ENCODE measurements at places on chromosomes 7 and 10. TPM values are rescaled to one million over a fixed set of nuclear protein-coding genes. Genes with fewer than 3 reads are reported as not detected.

The PNLIPRP3 gene
- total RNA-seq: not detected

The POR gene
- 49.1 TPM for total RNA-seq

The TMEM236 gene
- total RNA-seq: 0.21 TPM

The LIPK gene
- not detected for total RNA-seq

DNA sequence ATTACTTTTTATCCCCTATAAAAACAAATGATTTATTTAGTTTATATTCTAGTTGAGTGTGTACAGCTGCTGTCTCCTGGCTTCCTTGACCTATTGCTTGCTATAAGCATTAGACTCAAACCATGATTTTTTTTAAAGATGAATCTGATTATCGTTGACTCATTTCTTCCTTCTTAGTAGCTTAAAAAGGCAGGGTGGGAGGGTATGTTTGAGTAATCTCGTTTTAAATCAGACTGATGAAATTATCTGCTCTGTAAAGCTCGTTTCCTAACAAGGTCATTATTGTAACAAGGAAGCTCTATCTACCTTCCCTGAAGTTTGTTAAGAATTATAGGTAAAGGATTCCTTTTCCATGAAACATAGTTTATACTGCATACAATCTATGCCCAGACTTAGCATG is 276.3 kb upstream of the KCND2 start:
- H3K36me3 ChIP-seq: no peaks in the 10 kb centered on the region
- no peaks in the 10 kb centered on the region for H3K4me1 ChIP-seq
- DNase-seq: no peak
- H3K27me3 ChIP-seq: no peaks in the 10 kb centered on the region
- no peak overlapping the region for H3K27ac ChIP-seq

- H3K4me3 ChIP-seq: no peak overlapping the region
- no peaks in the 10 kb centered on the region for H3K27me3 ChIP-seq
- no peak overlapping the region for H3K27ac ChIP-seq
- no peaks in the 10 kb centered on the region for H3K36me3 ChIP-seq
Measured at GRCh38 chr10:19169684-19170083, 121.1 kb downstream of the MALRD1 start.

The TFR2 gene
- total RNA-seq: not detected

DNA sequence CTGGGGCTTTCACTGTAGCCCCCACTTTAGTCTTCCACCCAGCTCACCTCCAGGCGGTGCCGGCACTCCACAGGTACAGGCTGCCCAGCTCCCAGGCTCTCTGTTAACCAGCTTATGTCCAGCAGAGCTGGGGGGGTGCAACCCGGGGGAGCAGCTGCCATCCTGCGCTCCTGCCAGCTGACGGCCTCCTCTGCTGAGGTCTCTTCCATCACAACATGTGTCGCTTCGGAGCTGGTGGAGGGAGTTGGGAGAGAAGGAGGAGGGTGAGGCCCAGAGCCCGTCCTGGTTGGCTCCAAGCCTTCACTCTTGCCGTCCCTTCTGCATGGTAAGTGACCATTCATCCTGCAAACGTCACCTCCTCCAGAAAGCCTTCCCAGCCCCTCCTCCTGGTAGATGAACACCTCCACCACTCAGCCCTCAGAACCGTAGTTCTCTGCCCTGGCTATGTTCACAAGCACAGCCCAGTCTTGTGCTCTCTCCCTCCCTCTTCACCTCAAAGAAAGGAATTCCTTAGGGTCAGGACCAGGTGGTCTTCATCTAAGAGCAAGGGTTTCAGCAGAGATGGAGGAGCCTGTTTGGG is 1.6 kb downstream of the POLM start:
- peak overlapping the region; percentile 22 for H3K27ac ChIP-seq
- H3K27me3 ChIP-seq: no peaks in the 10 kb centered on the region
- no peak for DNase-seq
- no peak overlapping the region for H3K4me3 ChIP-seq
- peaks cover 63% of the 10 kb centered on the region for H3K4me1 ChIP-seq

DNA sequence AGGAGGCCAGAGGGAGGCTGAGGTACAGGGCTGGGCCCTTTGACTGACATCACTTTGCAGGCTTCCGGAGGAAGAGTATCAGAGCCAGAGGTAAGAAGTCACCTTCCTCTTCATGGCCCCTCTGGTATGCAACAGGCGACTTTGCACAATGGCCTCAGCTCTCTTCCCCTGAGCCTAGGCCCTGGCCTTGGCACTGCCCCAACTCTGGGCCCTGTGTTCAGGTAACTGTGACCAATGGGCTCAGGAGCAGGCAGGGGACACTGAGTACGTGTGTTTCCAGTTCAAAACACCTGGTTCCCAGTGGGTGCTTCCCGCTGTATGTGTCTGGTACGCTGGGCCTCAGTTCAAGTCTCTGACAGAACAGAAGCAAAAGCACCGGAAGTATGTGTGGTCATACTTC is 12.1 kb upstream of the PAX2 start:
- peaks cover 26% of the 10 kb centered on the region for H3K27me3 ChIP-seq
- DNase-seq: no peak
- H3K4me1 ChIP-seq: peaks cover 45% of the 10 kb centered on the region
- no peaks in the 10 kb centered on the region for H3K36me3 ChIP-seq

The ADRB1 gene
- total RNA-seq: 31.5 TPM

The CTAGE15 gene
- total RNA-seq: 0.13 TPM

- no peak overlapping the region for H3K27ac ChIP-seq
- peaks cover 21% of the 10 kb centered on the region for H3K27me3 ChIP-seq
- no peaks in the 10 kb centered on the region for H3K36me3 ChIP-seq
- no peak overlapping the region for H3K4me3 ChIP-seq
- no peak for DNase-seq
- no peaks in the 10 kb centered on the region for H3K4me1 ChIP-seq
Measured at GRCh38 chr10:23742807-23743206, 303.9 kb downstream of the OTUD1 start.

The GRM3 gene
- 0.15 TPM for total RNA-seq

- H3K36me3 ChIP-seq: no peaks in the 10 kb centered on the region
- DNase-seq: no peak
- peaks cover 23% of the 10 kb centered on the region for H3K4me1 ChIP-seq
- no peak overlapping the region for H3K4me3 ChIP-seq
Measured at GRCh38 chr7:90347759-90348158, 1.2 kb downstream of the GTPBP10 start.

DNA sequence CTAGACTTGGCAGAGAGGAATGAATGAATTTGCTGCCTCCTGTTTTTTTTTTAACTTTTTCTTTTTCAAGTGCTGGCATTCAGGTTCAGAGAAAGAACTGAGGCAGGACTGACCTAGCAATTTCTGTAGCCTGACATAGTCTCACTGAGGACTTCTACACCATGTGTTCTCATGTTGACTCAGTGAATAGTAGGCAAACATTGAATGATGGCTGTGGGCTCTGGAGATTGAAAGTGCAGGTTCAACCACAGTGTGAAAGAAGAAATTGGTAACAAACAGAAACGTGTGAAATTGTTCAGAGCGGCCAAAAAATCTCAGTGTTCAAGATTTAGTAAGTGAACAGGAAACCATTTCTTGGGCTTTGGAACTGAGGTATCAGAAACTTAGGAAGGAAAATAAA is 322.4 kb upstream of the GHITM start:
- H3K27me3 ChIP-seq: no peaks in the 10 kb centered on the region
- H3K36me3 ChIP-seq: no peaks in the 10 kb centered on the region
- no peak overlapping the region for H3K4me3 ChIP-seq
- no peak overlapping the region for H3K27ac ChIP-seq

DNA sequence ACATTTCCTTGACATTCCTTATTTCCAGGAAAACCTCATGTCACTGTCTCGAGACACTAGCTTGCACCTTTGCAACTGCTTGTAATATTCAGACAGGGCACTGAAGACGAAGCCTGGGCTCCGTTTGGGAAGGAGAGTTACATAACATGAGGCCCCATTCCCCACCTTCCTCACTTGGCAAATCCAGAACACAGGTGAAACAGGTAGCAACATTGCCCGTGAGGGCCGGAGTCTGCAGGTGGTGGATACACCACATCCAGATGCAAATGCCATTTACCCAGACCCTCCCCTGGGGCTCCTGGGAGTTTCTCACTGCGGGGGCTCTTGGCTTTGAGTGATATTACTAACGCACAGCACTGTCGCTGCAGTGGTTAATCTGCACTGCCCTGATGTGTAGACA is 491.0 kb downstream of the PTPRN2 start:
- no peak for DNase-seq
- H3K27me3 ChIP-seq: peaks cover 4% of the 10 kb centered on the region
- no peaks in the 10 kb centered on the region for H3K4me1 ChIP-seq
- H3K27ac ChIP-seq: no peak overlapping the region

GRCh38 chr10:62112300-62112699 is 156.3 kb downstream of the RTKN2 start:
- H3K4me3 ChIP-seq: no peak overlapping the region
- H3K4me1 ChIP-seq: peaks cover 4% of the 10 kb centered on the region
- no peak for DNase-seq
- no peak overlapping the region for H3K27ac ChIP-seq
- H3K36me3 ChIP-seq: no peaks in the 10 kb centered on the region
- H3K27me3 ChIP-seq: no peaks in the 10 kb centered on the region

- H3K27ac ChIP-seq: no peak overlapping the region
- no peaks in the 10 kb centered on the region for H3K36me3 ChIP-seq
- no peaks in the 10 kb centered on the region for H3K4me1 ChIP-seq
- no peak overlapping the region for H3K4me3 ChIP-seq
Measured at GRCh38 chr7:78695826-78696225, 757.6 kb downstream of the MAGI2 start.

The VSTM2A gene
- not detected for total RNA-seq

DNA sequence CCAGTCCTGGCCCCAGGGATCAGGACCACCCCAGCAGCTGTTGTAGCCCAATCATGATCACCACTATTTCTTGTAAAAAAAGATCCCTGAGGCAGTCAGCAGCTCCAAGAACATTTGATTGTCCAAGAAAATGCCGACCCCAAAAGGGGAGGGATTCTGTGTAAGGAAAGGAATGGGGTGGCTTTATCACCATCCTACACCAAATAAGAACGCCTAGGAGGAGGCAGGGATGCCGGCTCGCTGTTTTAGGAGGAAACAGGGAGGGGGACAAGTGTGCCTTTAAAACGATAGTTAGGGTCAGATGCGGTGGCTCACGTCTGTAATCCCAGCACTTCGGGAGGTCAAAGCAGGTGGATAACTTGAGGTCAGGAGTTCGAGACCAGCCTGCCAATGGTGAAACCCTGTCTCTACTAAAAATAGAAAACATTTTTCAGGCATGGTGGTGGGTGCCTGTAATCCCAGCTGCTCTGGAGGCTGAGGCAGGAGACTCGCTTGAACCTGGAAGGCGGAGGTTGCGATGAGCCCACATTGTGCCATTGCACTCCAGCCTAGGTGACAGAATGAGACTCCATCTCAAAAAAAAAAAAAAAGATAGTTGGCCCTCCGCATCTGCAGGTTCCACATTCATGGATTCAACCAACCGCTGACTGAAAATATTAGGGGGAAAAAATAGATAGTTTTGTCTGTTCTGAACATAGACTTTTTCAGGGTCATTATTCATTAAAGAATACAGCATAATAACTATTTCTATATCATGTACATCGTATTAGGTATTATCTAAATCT is 63.6 kb downstream of the PDIA4 start:
- no peaks in the 10 kb centered on the region for H3K27me3 ChIP-seq
- peaks cover 18% of the 10 kb centered on the region for H3K4me1 ChIP-seq
- peak overlapping the region; percentile 84 for H3K27ac ChIP-seq
- no peak overlapping the region for H3K4me3 ChIP-seq

DNA sequence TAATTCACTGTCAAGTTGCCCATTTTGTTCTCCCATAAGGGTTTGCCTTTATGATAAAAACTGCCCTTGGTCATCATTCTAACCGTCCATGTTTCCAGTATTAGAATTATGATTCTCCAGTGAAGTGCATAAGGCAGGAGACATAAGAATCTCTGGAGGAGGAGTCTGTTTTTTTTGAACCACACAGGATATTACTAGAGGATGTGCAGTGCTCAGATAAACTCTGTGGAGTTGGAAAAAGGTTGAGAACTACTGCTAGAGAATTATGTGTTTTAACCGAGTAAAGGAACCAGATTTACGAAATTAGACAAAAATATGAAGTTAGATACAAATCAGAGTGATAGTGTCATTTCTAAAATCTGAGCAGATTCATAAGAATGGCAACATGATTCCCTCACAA is 40.5 kb downstream of the MDFIC start:
- no peak overlapping the region for H3K4me3 ChIP-seq
- no peaks in the 10 kb centered on the region for H3K27me3 ChIP-seq
- H3K36me3 ChIP-seq: no peaks in the 10 kb centered on the region
- no peak for DNase-seq
- peaks cover 35% of the 10 kb centered on the region for H3K4me1 ChIP-seq

DNA sequence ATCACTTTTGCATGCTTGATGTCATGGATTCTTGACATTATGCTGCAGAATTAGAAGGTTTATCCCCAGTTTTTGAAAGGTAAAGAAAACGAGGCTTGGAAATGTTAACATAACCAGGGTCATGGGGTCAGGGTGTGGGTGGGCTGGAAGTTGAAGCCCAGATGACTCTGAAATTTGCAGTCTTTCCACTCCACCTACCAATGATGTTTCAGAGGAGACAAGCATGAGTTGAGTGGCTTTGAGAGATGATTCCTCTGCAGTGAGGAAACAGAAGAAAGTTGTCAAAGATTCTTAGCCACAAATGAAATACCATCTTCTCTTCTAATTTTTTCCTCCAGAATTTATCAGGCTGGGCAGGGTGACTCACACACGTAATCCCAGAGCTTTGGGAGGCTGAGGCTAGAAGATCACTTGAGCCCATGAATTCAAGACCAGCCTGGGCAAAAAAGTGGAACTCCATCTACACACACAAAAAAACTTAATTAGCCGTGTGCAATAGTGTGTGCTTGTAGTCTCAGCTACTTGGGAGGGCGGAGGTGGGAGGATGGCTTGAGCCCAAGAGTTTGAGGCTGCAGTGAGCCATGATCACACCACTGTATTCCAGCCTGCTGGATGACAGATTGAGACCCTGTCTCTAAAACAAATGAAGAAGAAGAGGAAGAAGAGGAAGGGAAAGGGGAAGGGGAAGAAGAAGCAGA is 239.1 kb upstream of the AUTS2 start:
- peaks cover 14% of the 10 kb centered on the region for H3K4me1 ChIP-seq
- H3K4me3 ChIP-seq: no peak overlapping the region
- no peaks in the 10 kb centered on the region for H3K36me3 ChIP-seq

The SAMD9 gene
- total RNA-seq: 6.2 TPM

GRCh38 chr10:29826801-29827450 is 192.2 kb upstream of the SVIL start:
- no peaks in the 10 kb centered on the region for H3K36me3 ChIP-seq
- no peak overlapping the region for H3K27ac ChIP-seq
- H3K4me3 ChIP-seq: no peak overlapping the region
- H3K4me1 ChIP-seq: no peaks in the 10 kb centered on the region
- DNase-seq: no peak
- H3K27me3 ChIP-seq: no peaks in the 10 kb centered on the region

GRCh38 chr10:48598243-48598935 is 6.5 kb downstream of the ARHGAP22 start:
- no peak for DNase-seq
- H3K27me3 ChIP-seq: no peaks in the 10 kb centered on the region
- H3K36me3 ChIP-seq: no peaks in the 10 kb centered on the region
- H3K4me3 ChIP-seq: no peak overlapping the region
- H3K27ac ChIP-seq: no peak overlapping the region

- DNase-seq: no peak
- H3K4me1 ChIP-seq: peaks cover 10% of the 10 kb centered on the region
- H3K27ac ChIP-seq: no peak overlapping the region
- no peaks in the 10 kb centered on the region for H3K27me3 ChIP-seq
Measured at GRCh38 chr10:96502561-96503282, 11.0 kb downstream of the TLL2 start.

Data from heart right ventricle (tissue), 16 donors.